ENCODE measurements at places on chromosomes 1 and 21.

DNA sequence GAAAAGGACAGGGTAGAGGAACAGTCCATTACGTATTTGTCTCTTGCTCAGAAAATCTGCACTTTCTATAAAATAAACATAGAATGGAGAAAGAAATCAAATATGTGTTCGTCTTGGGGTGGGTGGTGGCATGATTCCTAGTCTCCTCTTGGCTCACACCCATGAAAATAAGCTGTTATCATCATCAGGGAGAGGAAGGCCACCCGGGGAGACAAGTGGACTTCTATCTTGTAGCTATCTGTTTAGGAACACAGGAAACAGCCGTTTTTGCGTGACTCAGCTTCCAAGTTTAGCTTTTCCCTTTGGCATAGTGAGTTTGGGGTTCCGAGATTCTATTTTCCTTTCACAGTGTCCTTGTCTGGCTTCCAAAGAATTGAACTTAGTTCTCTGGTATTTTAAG lies 622.3 kb downstream of the PTPRU start:
- no peak overlapping the region for H3K4me3 ChIP-seq
- H3K4me1 ChIP-seq, result no peaks in the 10 kb centered on the region

GRCh38 chr1:22224091-22224490 lies 81.2 kb upstream of the WNT4 start:
- no peak overlapping the region for H3K27ac ChIP-seq
- no peak overlapping the region for H3K4me3 ChIP-seq
- DNase-seq, result no peak
- H3K4me1 ChIP-seq, result no peaks in the 10 kb centered on the region
- H3K36me3 ChIP-seq, result no peaks in the 10 kb centered on the region
- H3K27me3 ChIP-seq, result no peaks in the 10 kb centered on the region

DNA sequence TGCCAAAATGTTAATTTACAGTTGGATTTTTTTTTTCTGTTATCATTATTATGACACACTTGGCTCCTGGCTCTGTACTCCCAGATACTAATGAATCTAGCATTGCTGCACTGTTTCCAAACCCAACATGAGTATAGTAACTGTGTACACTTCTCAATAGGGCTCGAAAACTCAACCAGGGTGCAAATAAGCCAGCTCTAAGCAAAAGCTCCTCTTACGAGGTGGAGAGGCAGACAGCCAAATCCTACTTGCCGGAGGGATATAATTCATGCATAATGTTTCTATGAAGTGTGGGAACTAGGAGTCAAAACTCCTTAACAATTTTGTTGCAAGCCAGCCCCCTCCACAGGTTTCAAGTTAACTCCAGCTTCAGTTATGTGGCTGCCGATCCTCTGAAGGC lies 510.4 kb upstream of the ZP4 start:
- H3K4me1 ChIP-seq, result no peaks in the 10 kb centered on the region
- no peaks in the 10 kb centered on the region for H3K27me3 ChIP-seq
- no peak overlapping the region for H3K27ac ChIP-seq

- no peak overlapping the region for H3K27ac ChIP-seq
- H3K4me3 ChIP-seq, result no peak overlapping the region
- no peaks in the 10 kb centered on the region for H3K36me3 ChIP-seq
- H3K4me1 ChIP-seq, result peaks cover 9% of the 10 kb centered on the region
- no peaks in the 10 kb centered on the region for H3K27me3 ChIP-seq
Measured at GRCh38 chr1:193435781-193436180, 249.4 kb upstream of the B3GALT2 start.

- peaks cover 15% of the 10 kb centered on the region for H3K36me3 ChIP-seq
- H3K4me3 ChIP-seq, result peak overlapping the region; percentile 95
- peak; percentile 2 for DNase-seq
- H3K27ac ChIP-seq, result peak overlapping the region; percentile 85
Measured at GRCh38 chr1:110340207-110340468, 961 bp downstream of the RBM15 start.

DNA sequence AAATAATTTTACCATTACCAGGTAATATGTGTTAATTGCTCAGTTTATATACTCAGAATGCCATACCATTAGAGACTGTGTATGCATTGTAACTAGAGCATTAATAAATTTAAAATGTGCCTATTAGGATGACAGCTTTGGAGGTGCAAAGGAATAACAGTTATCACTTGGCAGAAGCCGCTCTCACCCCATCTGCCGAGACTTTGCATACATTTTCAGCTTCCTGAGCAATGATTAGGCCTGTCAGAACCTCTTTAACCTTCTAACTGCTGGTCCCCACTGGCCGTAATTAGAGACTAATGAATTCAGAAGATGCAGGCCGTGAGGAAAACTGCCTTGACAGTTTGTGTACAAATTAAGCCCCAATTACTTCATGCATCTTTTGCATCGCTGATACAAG lies 158.0 kb upstream of the PROX1 start:
- H3K27ac ChIP-seq, result no peak overlapping the region
- H3K4me3 ChIP-seq, result no peak overlapping the region
- H3K27me3 ChIP-seq, result no peaks in the 10 kb centered on the region
- DNase-seq, result no peak
- H3K36me3 ChIP-seq, result no peaks in the 10 kb centered on the region

DNA sequence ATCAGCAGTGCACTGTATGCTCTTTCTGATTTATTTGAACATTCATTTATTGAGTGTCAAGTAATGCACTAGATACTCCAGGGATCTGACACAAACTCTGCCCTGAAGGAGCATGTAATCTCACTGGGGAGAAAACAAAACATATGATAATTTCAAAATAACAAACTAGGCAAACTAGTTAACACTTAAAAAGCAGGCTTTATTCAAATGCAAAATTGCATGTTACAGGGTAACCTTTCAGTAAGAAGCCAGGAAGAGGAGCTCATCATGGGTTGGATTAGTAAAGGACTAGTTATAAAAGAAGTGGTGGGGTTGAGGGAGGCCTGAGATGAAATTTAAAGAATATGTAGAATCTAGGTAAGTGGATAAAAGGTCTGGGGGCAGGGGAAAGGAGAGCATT lies 20.9 kb downstream of the SELL start:
- DNase-seq, result no peak
- H3K27ac ChIP-seq, result no peak overlapping the region
- H3K27me3 ChIP-seq, result no peaks in the 10 kb centered on the region
- no peaks in the 10 kb centered on the region for H3K36me3 ChIP-seq
- H3K4me3 ChIP-seq, result no peak overlapping the region

DNA sequence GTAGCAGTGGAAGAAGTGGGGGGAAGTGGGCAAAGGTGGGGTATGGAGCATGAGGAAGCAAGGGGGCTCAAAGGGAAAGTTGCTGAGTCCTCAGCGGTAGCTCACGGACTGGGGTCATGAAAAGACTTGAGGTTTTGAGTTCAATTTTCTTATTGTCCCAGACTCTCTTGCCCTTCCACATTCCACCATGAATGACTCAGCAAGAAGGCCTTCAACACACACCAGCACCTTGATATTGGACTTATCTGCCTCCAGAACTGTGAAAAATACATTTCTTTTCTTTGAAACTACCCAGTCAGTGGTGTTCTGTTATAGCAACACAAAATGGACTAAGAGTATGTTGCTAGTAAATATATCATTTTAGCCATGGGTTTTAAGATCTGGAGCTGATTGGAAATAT lies 17.3 kb upstream of the RHBDL2 start:
- no peak overlapping the region for H3K27ac ChIP-seq
- DNase-seq, result no peak
- H3K4me1 ChIP-seq, result no peaks in the 10 kb centered on the region
- H3K4me3 ChIP-seq, result no peak overlapping the region
- no peaks in the 10 kb centered on the region for H3K36me3 ChIP-seq
- no peaks in the 10 kb centered on the region for H3K27me3 ChIP-seq

GRCh38 chr1:30877205-30877912 lies 31.2 kb downstream of the SDC3 start:
- H3K36me3 ChIP-seq, result no peaks in the 10 kb centered on the region
- H3K4me1 ChIP-seq, result no peaks in the 10 kb centered on the region
- no peak overlapping the region for H3K27ac ChIP-seq

GRCh38 chr1:248807067-248807737 lies 18.5 kb downstream of the SH3BP5L start:
- no peak overlapping the region for H3K4me3 ChIP-seq
- DNase-seq, result peak; percentile 11
- H3K4me1 ChIP-seq, result no peaks in the 10 kb centered on the region
- no peak overlapping the region for H3K27ac ChIP-seq
- H3K27me3 ChIP-seq, result peaks cover 4% of the 10 kb centered on the region

DNA sequence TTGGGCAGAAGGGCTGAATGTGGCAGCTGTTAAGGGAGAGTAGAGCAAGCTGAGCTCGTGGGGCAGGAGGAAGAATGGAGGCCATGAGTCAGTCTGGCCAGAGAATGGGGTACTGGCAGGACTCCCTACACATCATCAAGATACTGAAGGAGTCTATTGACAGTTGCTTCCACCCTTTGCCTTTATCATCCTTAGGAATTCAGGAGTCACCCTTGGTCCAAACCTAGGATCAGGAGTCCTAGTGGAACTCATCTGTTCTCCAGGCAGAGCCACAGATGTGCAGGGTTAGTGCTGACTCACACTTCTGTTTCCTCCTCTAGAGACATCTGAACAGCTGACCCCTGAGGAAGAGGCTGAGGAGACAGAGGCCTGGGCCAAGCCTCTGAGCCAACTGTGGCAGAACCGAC lies 18.7 kb upstream of the ST3GAL3 start:
- no peaks in the 10 kb centered on the region for H3K4me1 ChIP-seq
- H3K27me3 ChIP-seq, result no peaks in the 10 kb centered on the region
- H3K27ac ChIP-seq, result no peak overlapping the region
- H3K4me3 ChIP-seq, result no peak overlapping the region
- DNase-seq, result no peak

GRCh38 chr21:22993822-22994574 lies 1995.8 kb downstream of the NCAM2 start:
- no peaks in the 10 kb centered on the region for H3K36me3 ChIP-seq
- H3K27me3 ChIP-seq, result no peaks in the 10 kb centered on the region
- DNase-seq, result no peak
- H3K4me3 ChIP-seq, result no peak overlapping the region

DNA sequence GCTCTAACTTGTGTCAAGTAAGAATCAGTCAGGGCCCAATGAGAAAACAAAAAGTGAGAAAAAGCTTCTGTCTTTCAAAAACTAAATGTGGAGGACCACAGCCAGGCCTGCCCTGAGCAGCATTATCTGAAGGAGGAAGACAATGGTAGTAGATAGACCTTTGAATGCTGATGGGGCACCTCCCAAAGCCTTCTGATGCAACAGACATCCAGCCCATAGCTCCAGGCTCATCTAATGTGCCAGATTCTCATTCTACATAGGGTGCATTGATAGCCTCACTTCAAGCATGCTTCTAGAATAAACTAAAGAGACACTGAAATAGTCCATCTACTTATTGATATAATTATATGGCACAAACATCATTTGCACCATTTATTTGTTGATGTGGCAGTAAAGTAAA lies 351.6 kb downstream of the HHIPL2 start:
- no peaks in the 10 kb centered on the region for H3K27me3 ChIP-seq
- DNase-seq, result no peak
- H3K36me3 ChIP-seq, result no peaks in the 10 kb centered on the region
- no peak overlapping the region for H3K27ac ChIP-seq

DNA sequence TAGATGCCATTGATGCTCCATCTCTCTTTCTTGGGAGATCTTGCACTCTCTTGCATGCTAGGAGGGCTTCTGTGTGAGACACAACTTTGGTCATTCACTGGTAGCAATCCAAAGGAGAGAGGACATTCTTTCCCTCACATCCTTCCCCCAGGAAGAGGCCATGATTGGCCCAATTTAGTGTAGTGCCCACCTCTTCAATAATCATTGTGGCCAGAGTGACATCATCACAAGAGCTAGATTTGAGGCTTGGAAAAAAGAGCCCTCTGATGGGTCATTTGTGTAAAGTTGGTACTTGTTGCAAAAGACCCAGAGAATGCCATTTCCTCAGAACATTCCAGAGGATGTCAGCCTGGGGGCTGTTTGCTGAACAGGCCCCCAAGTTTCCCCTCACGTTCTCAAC lies 30.2 kb downstream of the S100A6 start:
- no peaks in the 10 kb centered on the region for H3K27me3 ChIP-seq
- no peak overlapping the region for H3K4me3 ChIP-seq
- H3K27ac ChIP-seq, result no peak overlapping the region
- no peaks in the 10 kb centered on the region for H3K4me1 ChIP-seq
- no peak for DNase-seq
- H3K36me3 ChIP-seq, result no peaks in the 10 kb centered on the region

DNA sequence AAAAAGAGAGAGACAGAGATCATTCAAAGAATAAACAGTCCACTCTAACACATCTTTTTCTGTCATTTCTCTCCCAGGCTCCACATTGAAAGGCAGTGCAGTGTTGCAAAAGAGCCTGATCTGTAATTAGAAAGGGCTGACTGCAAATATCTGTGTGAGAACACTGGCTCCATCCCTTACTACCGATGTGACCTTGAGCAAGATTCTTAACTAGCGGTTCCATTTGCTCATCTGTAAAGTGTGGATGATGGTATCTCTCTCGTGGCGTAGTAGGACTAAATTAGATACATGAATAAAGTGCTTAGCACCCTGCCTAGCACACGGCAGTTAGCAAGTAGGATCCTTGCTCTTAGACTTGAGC lies 26.9 kb upstream of the SLC44A3 start:
- H3K4me3 ChIP-seq, result no peak overlapping the region
- DNase-seq, result no peak
- H3K27ac ChIP-seq, result no peak overlapping the region

DNA sequence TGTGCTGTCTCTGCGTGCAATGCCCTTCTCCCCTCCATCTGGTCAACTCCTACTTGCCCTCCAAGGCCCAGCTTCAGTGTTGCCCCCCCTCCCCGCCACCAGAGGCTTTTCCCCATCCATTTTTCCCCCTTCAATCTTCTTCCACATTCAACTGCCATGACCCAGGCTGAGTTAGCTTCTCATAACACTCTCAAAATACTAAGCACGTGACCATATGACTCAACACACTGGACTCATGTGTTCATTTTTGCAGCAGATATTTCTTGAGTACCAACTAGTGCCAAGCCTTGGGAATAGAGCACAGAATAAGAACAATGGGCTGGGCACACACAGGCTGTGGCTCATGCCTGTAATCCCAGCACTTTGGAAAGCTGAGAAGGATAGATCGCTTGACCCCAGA lies 132.1 kb downstream of the IGSF21 start:
- no peaks in the 10 kb centered on the region for H3K27me3 ChIP-seq
- H3K4me3 ChIP-seq, result no peak overlapping the region
- no peak overlapping the region for H3K27ac ChIP-seq
- H3K36me3 ChIP-seq, result no peaks in the 10 kb centered on the region
- H3K4me1 ChIP-seq, result no peaks in the 10 kb centered on the region

GRCh38 chr1:189627427-189627826 lies 850.2 kb downstream of the BRINP3 start:
- DNase-seq, result no peak
- no peaks in the 10 kb centered on the region for H3K27me3 ChIP-seq
- H3K4me3 ChIP-seq, result no peak overlapping the region
- no peaks in the 10 kb centered on the region for H3K4me1 ChIP-seq

Data from effector memory CD4-positive, alpha-beta T cell (primary cell).